GM23248 (cell line): ENCODE measurements at places on chromosomes 4 and X.

DNA sequence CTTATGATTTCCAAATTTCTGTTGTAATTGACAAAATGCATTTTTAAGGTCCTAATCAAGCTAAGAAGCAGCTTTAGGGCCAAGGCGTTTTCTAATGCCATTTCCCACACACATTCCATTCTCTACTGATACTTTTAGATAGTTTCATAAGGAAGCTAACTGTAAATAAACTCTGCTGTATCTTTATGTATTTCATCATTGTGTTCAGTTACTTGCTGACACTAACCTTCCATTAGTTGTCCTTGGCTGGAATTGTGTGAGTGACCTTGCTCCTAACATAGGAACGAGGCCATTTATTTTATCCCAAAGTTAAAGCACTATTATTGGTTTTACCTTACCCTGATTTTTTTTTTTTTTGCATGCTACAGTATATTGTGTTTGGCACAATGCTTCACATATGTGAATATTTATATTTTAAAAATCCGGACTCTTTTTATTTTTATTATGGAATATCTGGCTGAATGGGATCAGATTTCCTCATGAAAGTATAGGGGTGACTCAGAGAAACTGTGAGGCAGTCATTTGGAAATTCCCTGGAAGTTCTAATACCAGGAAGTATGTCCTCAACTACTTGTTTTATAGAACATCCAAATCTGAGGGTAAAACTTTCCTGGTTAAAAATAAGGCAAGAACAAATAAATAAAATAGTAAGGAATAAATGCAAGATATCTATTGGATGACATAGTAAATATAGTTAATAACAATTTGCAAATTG is 62.7 kb upstream of the SORBS2 start:
- no peaks in the 10 kb centered on the region for H3K36me3 ChIP-seq
- 0 out of 2 replicates have a peak overlapping the region, but pooled peaks have one; percentile 2 for H3K27ac ChIP-seq
- no peak overlapping the region for H3K4me3 ChIP-seq

GRCh38 chr4:169927280-169927679 is 98.9 kb downstream of the MFAP3L start:
- H3K4me3 ChIP-seq = no peak overlapping the region
- no peak for DNase-seq
- no peak overlapping the region for H3K27ac ChIP-seq
- H3K27me3 ChIP-seq = peaks cover 17% of the 10 kb centered on the region
- no peaks in the 10 kb centered on the region for H3K36me3 ChIP-seq

DNA sequence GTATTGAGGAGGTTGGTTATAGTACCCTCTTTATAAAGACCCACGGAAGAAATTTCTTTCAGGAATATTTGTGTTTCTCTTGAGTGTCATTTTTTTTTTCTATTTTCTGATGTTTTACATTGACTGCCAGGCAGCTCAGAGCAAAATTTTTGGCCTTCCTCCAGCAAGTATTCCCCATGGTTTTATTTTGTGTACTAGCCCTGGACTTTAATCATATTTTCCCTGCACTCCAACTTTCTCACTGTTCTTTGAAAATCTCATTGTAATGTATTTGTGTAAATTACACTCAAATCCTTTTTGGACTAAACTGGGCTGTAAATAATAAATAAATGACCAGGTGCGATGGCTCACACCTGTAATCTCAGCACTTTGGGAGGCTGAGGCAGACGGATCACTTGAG is 45.6 kb upstream of the USP46 start:
- no peak overlapping the region for H3K4me3 ChIP-seq
- H3K4me1 ChIP-seq = no peaks in the 10 kb centered on the region
- DNase-seq = no peak

DNA sequence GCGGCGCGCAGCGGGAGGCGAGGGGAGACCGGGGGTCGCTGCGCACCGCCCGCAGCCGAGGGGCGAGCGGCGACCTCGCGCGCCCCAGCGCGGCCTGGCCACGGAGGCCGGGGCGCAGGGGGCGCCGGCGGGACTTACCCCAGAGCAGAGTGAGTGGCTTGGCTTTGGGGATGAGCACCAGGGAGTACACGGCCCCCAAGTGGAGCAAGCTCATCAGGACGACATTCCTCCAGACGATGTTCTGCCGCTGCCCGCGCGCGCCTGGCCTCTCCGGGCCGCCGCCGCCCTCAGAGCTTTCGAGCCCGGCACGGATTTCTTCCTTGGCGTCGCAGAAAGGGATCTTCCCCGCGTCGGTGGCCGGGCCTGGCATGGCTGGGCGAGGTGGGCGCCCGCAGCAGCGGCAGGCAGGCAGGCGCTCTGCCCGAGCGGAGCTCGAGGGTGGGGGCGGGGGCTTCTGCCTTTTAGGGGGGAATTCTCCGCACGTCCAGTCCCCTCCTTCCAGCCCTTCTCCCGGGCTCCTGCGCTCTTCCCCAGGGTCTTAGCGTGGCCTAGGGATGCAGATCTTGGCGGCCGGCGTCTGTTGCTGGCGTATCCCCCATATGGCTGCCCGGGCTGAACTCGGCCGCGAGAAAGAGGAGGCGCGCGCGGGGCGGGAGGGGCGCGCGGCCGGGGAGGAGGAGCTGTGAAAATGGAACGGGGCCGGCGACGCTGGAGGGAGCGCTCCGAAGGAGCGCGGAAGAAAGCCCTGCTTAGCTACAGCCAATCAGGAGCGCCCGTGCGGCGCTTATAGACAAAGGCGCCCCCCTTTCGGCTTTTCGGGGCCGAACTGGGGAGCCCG is at the start of gene SCD5:
TSS of gene SCD5 (minus strand) at position 629 of the 838 bp plus-strand sequence. CDS start at position 370, 259 bp downstream.
- no peak within 1 kb of the TSS for H3K27ac ChIP-seq
- peaks cover 17% of the 10 kb centered on the region for H3K4me1 ChIP-seq
- no peaks in the 10 kb centered on the region for H3K36me3 ChIP-seq
- peak within 1 kb of the TSS; percentile 83 for H3K4me3 ChIP-seq
- DNase-seq = peak; percentile 96

DNA sequence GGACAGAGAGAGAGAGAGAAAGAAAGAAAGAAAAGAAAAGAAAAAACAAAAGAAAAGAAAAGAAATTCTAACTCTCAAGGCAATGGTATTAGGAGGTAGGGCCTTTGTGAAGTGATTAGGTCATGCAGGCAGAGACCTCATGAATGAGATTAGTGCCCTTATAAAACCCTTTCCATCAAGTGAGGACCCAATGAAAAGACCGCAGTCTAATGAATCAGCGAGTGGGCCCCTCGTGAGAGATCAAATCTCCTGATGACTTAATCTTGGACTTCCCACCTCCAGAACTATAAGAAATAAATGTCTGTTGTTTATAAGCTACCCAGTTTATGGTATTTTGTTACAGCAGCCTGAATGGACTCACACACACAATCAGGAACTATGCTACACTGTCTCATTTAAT is 16.9 kb downstream of the AASDH start:
- no peak overlapping the region for H3K4me3 ChIP-seq
- H3K36me3 ChIP-seq = no peaks in the 10 kb centered on the region; the same call in 1 of the 2 replicates
- no peak for DNase-seq
- no peak overlapping the region for H3K27ac ChIP-seq
- H3K27me3 ChIP-seq = no peaks in the 10 kb centered on the region

- DNase-seq = no peak
- H3K27ac ChIP-seq = no peak overlapping the region
These were observed 123.8 kb upstream of the TEX13D start for GRCh38 chrX:124208660-124209059.

GRCh38 chr4:100288161-100288560 is 97.9 kb upstream of the DDIT4L start:
- H3K27me3 ChIP-seq = no peaks in the 10 kb centered on the region
- H3K36me3 ChIP-seq = no peaks in the 10 kb centered on the region
- DNase-seq = peak; percentile 59
- H3K4me1 ChIP-seq = peaks cover 38% of the 10 kb centered on the region
- peak overlapping the region; percentile 80 for H3K27ac ChIP-seq

DNA sequence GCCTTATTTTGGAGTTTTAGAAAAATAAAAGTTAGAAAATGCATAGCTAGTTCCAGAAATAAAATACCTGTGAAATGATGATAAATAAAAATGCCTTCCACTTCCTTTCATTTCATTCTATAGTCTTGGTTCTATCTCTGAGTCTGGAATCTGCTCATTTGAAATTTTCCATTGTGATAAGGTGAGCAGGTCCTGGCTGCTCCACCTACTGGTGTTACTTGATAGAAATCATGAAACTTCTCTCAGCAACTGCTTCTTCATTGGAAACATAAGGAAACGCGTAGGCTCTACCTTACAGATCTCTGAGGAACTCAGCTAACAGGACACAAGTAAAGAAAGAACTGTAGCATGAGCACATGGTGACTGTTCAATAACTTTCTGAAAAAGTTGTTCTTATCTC is 141.8 kb downstream of the DCHS2 start:
- DNase-seq = peak; percentile 37
- H3K4me1 ChIP-seq = no peaks in the 10 kb centered on the region
- no peak overlapping the region for H3K4me3 ChIP-seq
- peaks cover 11% of the 10 kb centered on the region for H3K27me3 ChIP-seq

GRCh38 chr4:54497947-54498346 is 159.8 kb upstream of the KIT start:
- no peaks in the 10 kb centered on the region for H3K36me3 ChIP-seq
- no peaks in the 10 kb centered on the region for H3K27me3 ChIP-seq
- no peak for DNase-seq
- no peak overlapping the region for H3K27ac ChIP-seq
- peaks cover 31% of the 10 kb centered on the region for H3K4me1 ChIP-seq
- H3K4me3 ChIP-seq = no peak overlapping the region

DNA sequence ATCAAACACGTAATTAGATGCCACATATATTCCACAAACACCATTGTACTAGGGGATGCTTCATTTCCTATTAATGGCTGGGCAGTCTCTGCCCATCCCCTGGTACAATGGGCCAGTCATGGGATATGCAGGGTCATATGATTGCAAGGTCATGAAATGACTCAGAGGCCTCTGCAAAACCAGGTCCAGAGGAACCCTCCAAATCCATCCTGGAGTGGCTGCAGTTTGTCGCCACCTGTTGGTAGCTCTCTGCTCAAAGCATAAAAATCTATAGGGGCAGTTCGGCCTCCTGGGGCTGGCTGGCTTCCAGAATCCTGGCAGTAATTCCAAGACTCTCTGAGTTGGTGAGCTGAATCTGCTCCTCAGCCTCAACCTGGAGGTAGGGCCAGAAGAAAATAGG is 22.9 kb upstream of the PUDP start:
- no peaks in the 10 kb centered on the region for H3K27me3 ChIP-seq
- H3K4me1 ChIP-seq = no peaks in the 10 kb centered on the region
- no peak for DNase-seq
- no peaks in the 10 kb centered on the region for H3K36me3 ChIP-seq
- H3K4me3 ChIP-seq = no peak overlapping the region

DNA sequence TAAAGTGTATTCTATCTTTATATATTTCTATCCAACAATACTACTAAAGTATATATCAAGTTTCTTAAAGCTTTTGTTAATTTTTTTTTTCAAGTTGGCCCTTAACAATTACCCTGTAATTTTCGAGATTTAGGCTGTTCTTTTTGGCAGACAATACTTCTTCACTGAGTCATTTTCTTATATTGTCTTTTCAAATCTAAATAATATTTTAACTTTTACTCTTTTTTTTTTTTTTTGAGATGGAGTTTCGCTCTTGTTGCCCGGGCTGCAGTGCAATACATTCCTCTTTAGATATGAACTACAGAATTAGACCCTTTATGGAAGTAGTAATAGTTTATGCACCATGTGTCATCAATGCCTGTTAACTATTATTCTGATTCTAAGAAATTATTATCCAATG is 120.7 kb downstream of the GLRA3 start:
- H3K36me3 ChIP-seq = no peaks in the 10 kb centered on the region
- H3K27ac ChIP-seq = no peak overlapping the region
- peaks cover 2% of the 10 kb centered on the region; the same call in 1 of the 2 replicates for H3K4me1 ChIP-seq
- no peaks in the 10 kb centered on the region for H3K27me3 ChIP-seq

DNA sequence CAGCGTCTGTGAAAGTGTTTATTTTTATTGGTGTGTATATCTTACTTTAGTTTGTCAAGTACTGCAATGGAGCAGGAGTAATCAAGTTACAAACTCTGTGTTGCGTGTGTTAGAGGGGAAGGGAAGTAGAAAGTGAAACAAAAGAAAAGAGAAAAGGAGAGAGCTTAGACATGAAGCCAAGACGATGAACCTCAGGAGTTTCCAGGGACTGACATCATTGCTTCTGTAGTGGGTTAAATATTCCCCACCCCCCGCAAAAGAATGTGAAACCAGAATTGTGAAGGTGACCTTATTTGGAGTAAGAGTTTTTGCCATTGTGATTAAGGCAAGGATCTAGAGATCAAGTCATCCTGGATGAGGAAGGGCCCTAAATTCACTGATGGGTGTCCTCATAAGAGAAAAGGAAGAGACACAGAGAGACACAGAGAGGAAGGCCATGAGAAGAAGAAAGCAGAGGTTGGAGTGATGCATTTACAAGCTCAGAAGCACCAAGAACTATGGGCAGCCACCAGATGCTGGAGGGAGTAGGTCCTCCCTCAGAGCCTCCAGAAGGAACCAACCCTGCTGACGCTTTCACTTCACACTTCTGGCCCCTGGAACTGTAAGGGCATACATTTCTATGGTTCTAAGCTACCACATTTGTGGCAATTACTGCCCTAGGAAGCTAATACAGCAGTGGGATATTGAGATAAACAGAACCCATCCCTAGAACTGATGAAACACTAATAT is 173.6 kb upstream of the SFRP2 start:
- no peaks in the 10 kb centered on the region for H3K27me3 ChIP-seq
- H3K36me3 ChIP-seq = no peaks in the 10 kb centered on the region
- H3K4me3 ChIP-seq = no peak overlapping the region
- H3K27ac ChIP-seq = no peak overlapping the region
- peaks cover 8% of the 10 kb centered on the region; the same call in 1 of the 2 replicates for H3K4me1 ChIP-seq

GRCh38 chr4:4971796-4972195 is 47.5 kb downstream of the CYTL1 start:
- no peaks in the 10 kb centered on the region for H3K27me3 ChIP-seq
- H3K4me3 ChIP-seq = no peak overlapping the region
- no peak overlapping the region for H3K27ac ChIP-seq
- H3K4me1 ChIP-seq = peaks cover 19% of the 10 kb centered on the region

GRCh38 chr4:100386270-100386669 is 131.6 kb downstream of the EMCN start:
- H3K36me3 ChIP-seq = no peaks in the 10 kb centered on the region
- H3K4me1 ChIP-seq = no peaks in the 10 kb centered on the region
- 0 out of 2 replicates have a peak, but pooled peaks cover 6% of the 10 kb centered on the region for H3K27me3 ChIP-seq
